ENCODE measurements at places on chromosomes 6 and 20.
A peak's percentile ranks its signal among the peaks of the same experiment; 100 is the strongest.

DNA sequence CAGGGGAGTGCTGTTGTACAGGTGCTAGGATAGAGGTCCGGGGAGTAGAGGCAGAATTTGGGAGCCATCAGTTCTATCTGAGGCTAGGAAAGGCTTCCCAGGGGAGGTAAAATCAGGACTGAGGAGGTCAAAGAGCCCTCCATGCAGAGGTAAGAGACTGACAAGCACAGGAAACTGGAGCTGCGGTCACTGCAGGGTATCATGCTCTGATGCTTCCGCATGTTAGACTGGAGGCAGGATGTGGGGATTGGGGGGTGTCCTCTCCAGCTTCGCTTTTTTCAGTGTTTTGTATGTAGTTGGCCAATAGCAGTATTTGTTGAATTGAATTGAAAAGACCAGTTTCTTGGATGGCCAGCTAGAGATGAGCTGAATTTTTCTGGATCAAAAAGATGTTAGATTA, 87.8 kb downstream of the SLC22A3 start:
- no peak for DNase-seq

GRCh38 chr6:32118782-32119628, 9.0 kb downstream of the ATF6B start:
- peak; percentile 64 for DNase-seq

GRCh38 chr20:53425941-53426340, 167.7 kb downstream of the ZNF217 start:
- DNase-seq, result no peak

- no peak for DNase-seq
Observed at GRCh38 chr6:167678102-167679101, 148.3 kb upstream of the AFDN start.

GRCh38 chr6:154996841-154997311, 1.8 kb downstream of the TIAM2 start:
- DNase-seq, result no peak

GRCh38 chr6:66896415-66896814, 1189.4 kb upstream of the EYS start:
- DNase-seq, result no peak

- no peak for DNase-seq
Observed at GRCh38 chr6:106546691-106547414, 82.4 kb downstream of the RTN4IP1 start.

All from activated CD4-positive, alpha-beta T cell treated with anti-CD3 and anti-CD28 coated beads, Interleukin-2, amount 50 U/mL, for 1 hour (primary cell).